Mesenchymal stem cell (in vitro differentiated cells and primary cell): ENCODE measurements at places on chromosomes 1 and 21.

GRCh38 chr1:88661951-88662699 lies 21.9 kb upstream of the PKN2 start:
- H3K4me3 ChIP-seq: no peak overlapping the region
- no peak overlapping the region for H3K27ac ChIP-seq
- no peaks in the 10 kb centered on the region for H3K4me1 ChIP-seq
- H3K36me3 ChIP-seq: no peaks in the 10 kb centered on the region
- no peaks in the 10 kb centered on the region for H3K27me3 ChIP-seq

GRCh38 chr1:14300991-14301703 lies 297.3 kb upstream of the KAZN start:
- no peaks in the 10 kb centered on the region for H3K27me3 ChIP-seq
- H3K4me1 ChIP-seq: no peaks in the 10 kb centered on the region
- no peak for DNase-seq
- H3K27ac ChIP-seq: no peak overlapping the region
- H3K4me3 ChIP-seq: no peak overlapping the region
- no peaks in the 10 kb centered on the region for H3K36me3 ChIP-seq

DNA sequence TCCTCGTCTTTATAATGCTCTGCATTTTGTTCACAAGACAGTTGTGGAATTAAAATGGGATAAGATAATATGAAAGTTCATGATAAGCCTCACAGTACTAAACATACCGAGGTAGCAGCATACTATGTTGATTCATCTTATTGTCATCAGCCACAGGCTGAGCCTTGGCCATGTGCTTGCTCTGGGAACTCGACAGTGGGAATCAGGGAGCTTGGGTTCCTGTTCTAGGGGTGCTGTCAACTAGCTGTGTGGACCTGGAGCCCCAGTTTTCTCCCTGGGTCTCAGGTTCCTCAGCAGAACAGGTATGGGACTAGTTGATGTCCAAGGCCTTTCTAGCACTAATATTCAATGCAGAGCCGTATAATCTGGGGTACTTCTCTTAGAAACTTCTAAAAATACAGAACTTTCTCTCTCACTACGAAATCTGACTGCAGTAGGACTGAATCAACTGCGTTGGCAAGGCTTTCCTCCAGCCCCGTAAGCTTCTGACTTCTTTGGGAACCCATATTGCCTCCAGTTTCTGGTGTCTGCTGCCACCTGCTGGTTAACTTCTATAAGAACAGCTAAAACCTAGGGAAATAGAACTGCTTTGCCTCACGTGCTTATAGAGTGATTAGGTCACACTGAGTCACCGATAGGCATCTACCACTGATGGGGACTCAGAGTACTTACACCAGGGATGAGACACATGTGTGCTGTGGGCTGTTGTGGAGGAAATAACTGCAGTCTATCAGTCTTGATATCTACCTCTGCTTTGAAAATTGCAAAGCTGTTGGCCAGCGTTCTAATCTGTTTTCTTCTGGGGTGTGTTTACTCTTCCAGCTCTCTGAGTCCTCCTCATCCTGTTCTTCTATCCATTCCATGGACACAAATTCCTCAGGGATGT lies 110.9 kb downstream of the RGL1 start:
- H3K4me3 ChIP-seq: peak overlapping the region; percentile 61
- peaks cover 79% of the 10 kb centered on the region for H3K36me3 ChIP-seq
- peak; percentile 98 for DNase-seq
- H3K27me3 ChIP-seq: no peaks in the 10 kb centered on the region
- peak overlapping the region; percentile 22 for H3K27ac ChIP-seq
- peaks cover 4% of the 10 kb centered on the region for H3K4me1 ChIP-seq

- H3K36me3 ChIP-seq: no peaks in the 10 kb centered on the region
- no peak overlapping the region for H3K27ac ChIP-seq
- H3K27me3 ChIP-seq: no peaks in the 10 kb centered on the region
- no peaks in the 10 kb centered on the region for H3K4me1 ChIP-seq
Observed at GRCh38 chr1:158203693-158204457, 23.2 kb downstream of the CD1D start.

DNA sequence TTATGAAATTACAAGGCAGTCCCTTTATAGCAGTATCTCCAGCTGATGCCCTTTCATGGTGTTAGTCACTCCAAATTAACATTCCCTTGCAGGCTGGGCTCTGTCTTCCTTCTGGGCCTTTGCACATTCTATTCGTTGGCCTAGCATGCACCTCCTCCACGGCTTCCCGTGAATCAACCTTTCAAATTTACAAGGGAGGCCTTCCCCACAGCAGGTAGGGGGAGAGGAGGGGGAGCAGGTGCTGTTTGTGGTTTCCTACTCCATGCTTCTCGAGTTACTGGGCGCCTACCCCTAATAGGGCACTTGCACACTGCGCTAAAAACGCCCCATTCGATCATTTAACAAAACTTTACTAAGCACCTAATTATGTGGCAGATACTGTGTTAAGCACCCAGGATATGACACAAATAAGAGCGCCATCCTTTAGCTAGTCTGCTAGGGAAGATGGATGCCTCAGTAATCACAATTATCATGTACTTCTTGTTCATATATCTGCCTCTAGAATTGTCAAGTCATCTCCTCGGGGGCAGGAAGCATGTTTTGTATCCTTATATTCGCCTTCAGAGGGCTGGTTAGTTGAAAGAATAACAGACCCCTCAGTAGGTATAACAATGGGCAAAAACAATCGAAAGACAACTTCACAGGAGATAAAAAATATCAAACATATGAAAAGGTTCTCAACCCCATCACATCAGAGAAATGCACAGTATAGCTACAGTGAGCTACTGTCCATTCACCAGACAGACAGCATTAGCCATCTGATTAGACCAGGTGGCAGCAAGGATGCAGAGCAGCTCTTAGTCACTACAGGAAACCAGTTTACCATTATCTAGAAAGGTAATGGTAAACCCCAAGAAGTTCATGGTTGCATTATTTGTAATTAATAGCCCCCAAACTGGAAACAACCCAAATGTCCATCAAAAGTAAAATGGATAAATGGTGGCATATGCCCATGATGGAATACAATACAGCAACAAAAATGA lies 1.7 kb upstream of the ADAR start:
- H3K27ac ChIP-seq: no peak overlapping the region
- peaks cover 4% of the 10 kb centered on the region for H3K4me1 ChIP-seq
- H3K4me3 ChIP-seq: no peak overlapping the region
- no peaks in the 10 kb centered on the region for H3K27me3 ChIP-seq
- peaks cover 5% of the 10 kb centered on the region for H3K36me3 ChIP-seq

- no peaks in the 10 kb centered on the region for H3K27me3 ChIP-seq
- H3K4me1 ChIP-seq: no peaks in the 10 kb centered on the region
- no peaks in the 10 kb centered on the region for H3K36me3 ChIP-seq
- no peak overlapping the region for H3K4me3 ChIP-seq
- H3K27ac ChIP-seq: no peak overlapping the region
Observed at GRCh38 chr1:56074007-56074651, 505.2 kb downstream of the PLPP3 start.

DNA sequence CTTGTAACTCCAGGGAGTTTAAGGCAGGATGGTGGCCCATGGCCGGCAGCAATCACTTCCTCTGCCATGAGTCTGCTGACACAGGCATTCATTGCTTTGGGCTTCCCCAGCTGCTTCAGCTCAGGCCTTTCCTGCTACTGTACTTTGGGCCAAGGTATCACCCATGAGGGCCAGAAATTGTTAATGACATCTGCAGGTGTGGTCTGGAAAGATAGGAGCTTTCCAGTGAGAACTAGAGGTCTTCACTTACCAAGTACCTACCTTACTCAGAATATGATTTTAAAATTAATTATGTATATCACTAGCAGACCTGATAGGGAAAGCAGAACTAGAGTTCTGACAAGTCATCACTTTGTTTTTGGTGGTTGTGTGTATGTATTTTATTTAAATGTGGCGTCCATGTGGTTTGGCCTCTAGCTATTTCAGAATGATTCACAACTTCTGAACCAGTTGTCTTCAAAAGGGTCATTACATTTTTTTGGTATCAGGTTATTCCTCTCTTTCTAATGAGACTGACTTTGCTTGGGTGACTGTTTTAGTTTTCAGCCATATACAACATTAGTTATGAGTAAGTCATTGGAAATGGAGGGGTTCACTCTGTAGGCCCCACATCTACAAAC lies 2.7 kb downstream of the RGL1 start:
- H3K36me3 ChIP-seq: peaks cover 9% of the 10 kb centered on the region
- no peak overlapping the region for H3K27ac ChIP-seq
- DNase-seq: peak; percentile 58
- no peaks in the 10 kb centered on the region for H3K27me3 ChIP-seq
- peak overlapping the region; percentile 95 for H3K4me3 ChIP-seq

DNA sequence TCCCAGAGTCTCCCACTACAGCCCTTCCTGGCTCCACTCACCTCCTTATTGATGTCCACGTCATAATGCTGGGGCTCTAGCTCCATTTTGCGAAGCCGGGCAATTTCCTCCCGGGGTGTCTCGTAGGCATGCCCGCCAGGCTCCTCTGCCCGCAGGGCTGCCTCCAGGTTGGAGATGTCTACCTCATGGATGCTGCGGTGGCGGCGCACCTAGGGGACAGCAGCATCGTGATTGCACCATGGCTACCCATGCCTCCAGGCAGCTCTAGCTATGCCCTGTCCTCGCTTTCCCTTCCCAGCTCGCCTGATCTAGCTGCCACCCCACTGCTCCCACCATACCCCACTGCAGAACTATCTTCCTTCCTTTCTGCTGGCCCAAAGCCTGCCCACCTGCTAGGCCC lies 15.1 kb upstream of the GOLT1A start:
- H3K27ac ChIP-seq: no peak overlapping the region
- no peaks in the 10 kb centered on the region for H3K27me3 ChIP-seq
- H3K4me3 ChIP-seq: no peak overlapping the region
- H3K36me3 ChIP-seq: no peaks in the 10 kb centered on the region
- H3K4me1 ChIP-seq: peaks cover 3% of the 10 kb centered on the region

DNA sequence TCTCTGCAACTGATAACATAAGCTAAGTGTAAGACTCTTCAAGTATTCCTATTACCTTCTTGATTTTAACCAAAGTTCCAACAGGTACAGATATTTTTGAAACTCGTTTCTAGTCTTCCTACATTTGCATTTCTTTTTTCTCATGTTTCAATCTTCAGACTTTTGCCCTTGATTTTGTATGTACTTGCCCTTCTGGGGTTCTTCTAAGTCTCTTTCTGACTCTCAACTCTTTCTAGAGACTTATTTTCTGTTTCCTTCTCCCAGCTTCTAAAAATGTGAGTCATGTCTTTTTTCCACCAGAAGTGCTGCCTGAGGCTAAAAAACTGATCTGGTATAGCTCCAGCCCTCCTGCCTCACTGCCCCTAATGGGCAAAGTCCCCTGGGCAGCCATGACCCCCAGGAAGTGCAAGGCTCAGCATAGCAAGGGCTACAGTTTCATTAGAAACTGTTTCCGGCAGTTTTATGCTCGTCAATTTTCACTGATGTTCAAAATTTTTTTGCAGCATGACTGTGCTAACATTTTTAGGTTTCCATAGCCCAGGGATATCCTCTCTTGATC lies 265.9 kb downstream of the SEC16B start:
- no peak for DNase-seq
- H3K4me1 ChIP-seq: no peaks in the 10 kb centered on the region
- no peak overlapping the region for H3K27ac ChIP-seq
- H3K27me3 ChIP-seq: no peaks in the 10 kb centered on the region

DNA sequence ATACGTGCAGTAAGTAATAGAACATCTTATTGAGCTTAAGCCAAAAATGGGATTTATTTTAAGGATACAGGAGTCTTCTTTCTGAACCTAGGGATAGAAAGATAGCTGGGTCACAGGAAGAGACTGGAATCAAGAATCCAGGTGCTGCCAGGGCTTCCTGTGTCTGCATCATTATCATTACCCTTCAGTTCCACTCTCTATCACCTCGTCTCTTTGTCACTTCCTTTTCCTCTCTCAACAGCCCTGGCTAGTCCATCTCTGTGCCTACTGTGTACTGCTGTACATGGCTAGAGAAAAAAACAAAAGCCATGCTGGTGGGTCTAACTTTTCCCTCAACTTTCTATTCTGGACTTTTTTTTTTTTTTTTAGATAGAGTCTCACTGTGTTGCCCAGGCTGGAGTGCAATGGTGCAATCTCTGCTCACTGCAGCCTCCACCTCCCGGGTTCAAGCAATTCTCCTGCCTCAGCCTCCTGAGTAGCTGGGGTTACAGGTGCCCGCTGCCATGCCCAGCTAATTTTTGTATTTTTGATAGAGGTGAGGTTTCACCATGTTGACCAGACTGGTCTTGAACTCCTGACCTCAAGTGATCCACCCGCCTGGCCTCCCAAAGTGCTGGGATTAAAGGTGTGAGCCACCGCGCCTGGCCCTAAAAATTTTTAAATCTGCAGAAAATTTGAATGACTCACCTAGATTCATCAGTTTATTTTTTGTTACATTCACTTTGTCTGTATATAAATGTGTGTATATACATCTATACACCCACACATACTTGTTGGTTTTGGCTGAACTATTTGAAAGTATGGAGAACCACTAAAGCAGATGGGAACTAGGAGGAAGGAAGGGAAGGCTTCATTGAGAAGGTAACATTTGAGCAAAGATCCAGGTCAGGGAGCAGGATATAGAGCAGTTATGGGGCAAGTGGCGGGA lies 31.9 kb downstream of the UBE4B start:
- no peaks in the 10 kb centered on the region for H3K36me3 ChIP-seq
- DNase-seq: no peak
- no peaks in the 10 kb centered on the region for H3K27me3 ChIP-seq

DNA sequence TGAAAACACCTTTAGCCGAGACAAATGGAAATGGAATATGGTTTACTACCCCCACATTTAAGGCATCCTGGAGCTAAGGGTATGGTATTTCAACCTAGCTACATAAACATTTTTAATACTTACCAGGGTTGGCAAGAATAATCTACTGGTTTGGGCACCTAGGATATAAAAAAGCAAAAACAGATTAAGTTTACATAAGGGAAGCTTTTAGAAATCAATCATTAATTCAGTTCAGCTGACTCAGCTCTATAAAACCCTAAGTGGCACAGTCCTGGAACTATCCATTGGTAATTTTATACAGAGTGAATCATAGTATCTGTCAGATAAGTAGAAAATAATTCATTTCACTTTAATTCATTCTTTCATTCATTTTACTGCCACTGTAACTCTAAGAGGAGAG lies 355.2 kb downstream of the VAV3 start:
- no peak overlapping the region for H3K27ac ChIP-seq
- H3K27me3 ChIP-seq: no peaks in the 10 kb centered on the region
- no peaks in the 10 kb centered on the region for H3K4me1 ChIP-seq
- no peaks in the 10 kb centered on the region for H3K36me3 ChIP-seq

GRCh38 chr1:101431956-101432510 lies 195.2 kb downstream of the S1PR1 start:
- no peak overlapping the region for H3K4me3 ChIP-seq
- peaks cover 2% of the 10 kb centered on the region for H3K27me3 ChIP-seq
- H3K4me1 ChIP-seq: no peaks in the 10 kb centered on the region

- H3K27ac ChIP-seq: no peak overlapping the region
- peaks cover 58% of the 10 kb centered on the region for H3K36me3 ChIP-seq
- DNase-seq: no peak
- H3K27me3 ChIP-seq: no peaks in the 10 kb centered on the region
Observed at GRCh38 chr1:155015527-155016230, 13.1 kb downstream of the ZBTB7B start.
